ENCODE measurements at places on chromosomes 16 and 17.

- DNase-seq = no peak
Measured at GRCh38 chr16:6560306-6561100, 772.1 kb upstream of the RBFOX1 start.

DNA sequence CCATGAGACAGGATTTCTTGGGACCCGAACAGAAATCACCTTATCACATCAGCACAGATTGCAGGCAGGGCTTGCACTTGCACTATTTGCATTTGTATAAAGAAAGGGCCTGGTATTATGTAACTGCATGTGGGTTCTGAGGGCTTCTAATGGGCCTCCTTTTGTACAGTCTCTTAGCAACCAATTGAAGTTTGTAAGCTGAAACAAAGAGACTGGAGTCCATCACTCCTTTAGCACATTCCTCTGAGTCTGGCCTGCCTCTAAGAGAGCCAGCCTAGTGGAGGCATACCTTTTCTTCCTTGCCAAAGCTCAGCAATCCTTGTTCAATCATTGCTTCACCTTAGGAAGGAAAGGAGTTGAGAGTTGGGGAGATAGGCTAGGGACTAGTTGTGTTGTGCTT is 387.1 kb downstream of the XYLT1 start:
- DNase-seq = no peak

DNA sequence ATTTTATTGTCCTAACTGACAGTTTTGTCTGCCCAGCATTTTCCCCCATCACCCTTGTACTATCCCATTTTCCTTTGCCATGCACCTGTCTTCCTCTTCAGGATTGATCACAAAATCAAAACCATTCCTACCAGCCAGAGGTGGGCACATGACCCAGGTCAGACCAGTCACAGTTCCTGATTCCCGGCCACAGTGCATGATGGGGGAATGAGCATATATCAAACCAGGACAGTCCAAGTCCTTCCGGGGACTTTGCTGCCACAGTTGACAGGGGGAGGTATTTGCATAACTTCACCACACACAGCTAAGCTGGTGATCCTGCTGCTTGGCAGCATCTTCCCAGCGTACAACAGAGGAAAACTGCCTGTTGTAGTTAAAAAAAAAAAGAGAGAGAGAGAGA is 493.9 kb downstream of the WWOX start:
- no peak for DNase-seq

DNA sequence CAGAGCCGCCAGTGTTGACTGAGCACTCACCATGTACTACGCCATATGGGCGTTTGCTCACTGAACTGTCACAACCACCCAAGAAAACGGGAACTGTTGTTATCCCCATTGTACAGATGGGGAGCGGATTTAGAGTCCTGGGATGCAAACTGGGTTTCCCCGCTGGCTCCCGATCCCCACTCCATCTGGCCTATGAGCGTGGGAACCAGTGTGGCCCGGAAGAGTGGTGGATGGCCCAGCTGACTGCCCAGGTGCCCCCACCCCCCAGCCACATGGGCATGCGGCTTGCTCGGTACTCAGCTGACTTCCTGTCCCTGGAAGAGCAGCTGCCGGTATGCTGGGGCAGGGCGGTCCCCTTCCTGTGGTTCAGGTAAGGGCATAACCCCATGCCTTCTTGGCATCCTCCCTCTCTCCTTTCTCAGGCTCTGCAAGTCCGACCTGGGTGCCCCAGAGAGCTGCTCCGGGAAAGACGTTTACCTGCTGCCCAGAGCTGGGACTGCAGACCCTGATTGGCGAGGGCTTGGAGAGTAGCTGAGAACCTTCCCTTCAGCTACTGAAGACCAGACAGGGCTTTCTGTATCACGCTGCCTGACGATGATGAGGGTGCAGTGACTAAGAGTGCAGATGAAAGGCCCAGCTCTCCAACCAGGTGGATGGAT is 16.2 kb downstream of the SOCS3 start:
- DNase-seq = peak; percentile 58

DNA sequence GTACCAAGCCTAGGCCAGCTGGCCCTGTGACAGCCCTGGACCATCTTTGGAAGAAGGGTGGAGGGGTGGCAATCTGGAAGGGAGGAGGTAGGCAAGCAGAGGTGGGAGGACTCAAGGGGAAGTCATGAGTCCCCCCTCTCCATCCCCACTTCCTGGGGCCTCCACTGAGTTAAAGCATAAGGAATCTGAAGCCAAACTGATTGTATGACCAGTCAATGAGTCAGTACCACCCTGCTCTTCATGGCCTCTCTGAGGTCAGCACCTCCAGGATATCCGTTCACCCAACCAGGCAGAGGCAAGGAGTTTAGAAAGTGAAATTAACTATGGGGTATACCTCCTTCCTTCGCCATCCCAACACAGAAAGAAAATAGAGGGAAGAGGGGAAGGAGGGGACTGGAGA is 272.7 kb downstream of the SOX9 start:
- no peak for DNase-seq

GRCh38 chr17:17689312-17689711 is 8.1 kb downstream of the RAI1 start:
- no peak for DNase-seq

DNA sequence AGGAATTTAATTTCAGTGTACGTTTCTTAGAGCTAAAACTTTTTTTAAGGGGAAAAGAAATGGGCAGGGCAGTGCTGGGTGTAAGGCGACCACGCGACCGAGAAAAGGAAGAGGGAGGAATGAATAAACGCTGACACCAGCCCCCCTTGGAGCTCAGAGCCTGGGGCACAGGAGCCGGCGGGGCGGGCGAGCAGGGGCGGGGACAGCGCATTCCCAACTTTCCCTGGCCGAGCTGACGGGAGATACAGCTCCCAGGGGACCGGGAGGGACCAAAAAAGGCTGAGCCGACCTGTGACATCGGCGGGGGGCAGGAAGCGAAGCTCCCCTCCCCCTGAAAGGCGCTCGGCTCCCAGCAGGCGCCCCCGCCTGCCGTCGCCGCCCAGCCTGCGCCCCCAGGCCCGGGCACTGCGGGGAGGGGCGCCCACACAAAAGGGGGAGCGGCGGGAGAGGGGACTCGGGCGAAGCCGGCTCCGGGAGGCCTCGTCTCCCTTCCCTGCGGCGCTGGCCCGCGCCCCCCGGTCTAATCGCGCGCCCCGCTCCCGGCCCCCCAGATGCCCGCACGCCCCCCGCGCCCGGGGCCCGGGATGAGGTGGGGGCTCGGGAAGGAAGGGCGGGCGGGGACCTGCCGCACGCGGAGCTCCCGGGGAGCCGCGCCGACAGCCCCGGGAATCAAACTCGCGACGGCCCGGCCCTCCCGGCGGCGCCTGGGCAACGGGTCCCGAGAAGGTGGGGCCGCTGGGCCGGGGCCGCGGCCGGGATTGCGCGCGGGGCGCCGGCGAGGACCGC is 622 bp downstream of the CUEDC1 start:
- DNase-seq = no peak

DNA sequence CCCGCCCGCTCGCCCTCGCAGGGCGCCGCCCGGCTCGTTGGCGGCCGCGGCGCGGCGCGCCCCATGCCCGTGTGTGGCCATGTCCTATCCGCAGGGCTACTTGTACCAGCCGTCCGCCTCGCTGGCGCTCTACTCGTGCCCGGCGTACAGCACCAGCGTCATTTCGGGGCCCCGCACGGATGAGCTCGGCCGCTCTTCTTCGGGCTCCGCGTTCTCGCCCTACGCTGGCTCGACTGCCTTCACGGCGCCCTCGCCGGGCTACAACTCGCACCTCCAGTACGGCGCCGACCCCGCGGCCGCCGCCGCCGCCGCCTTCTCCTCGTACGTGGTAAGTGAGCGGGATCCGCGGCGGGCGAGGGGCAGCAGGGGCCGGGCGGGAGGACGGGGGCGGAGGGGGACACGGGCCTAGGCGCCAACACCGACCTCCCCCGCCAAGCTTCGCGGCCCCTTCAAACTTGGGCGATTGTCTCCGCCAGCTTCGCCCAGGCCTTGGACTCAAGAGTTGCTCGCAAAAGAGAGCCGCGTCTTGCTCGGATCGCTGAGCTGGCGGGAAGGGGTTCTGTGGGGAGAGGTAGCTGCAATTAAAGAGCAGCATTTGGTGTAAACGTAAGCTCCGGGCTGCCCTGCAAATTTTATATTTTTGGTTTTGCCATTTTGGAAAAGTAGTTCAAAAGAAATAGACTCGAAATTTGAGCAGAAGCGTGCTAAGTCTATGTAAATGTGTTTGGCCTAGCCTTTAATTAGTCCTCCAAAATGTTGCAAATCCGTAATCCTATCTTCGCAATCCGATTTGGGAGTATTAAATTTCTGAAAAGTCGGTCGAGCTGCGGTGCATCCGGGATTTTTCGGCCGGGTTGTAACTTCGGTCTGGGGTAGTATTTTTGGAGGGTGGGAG is 702 bp downstream of the IRX5 start:
- no peak for DNase-seq

DNA sequence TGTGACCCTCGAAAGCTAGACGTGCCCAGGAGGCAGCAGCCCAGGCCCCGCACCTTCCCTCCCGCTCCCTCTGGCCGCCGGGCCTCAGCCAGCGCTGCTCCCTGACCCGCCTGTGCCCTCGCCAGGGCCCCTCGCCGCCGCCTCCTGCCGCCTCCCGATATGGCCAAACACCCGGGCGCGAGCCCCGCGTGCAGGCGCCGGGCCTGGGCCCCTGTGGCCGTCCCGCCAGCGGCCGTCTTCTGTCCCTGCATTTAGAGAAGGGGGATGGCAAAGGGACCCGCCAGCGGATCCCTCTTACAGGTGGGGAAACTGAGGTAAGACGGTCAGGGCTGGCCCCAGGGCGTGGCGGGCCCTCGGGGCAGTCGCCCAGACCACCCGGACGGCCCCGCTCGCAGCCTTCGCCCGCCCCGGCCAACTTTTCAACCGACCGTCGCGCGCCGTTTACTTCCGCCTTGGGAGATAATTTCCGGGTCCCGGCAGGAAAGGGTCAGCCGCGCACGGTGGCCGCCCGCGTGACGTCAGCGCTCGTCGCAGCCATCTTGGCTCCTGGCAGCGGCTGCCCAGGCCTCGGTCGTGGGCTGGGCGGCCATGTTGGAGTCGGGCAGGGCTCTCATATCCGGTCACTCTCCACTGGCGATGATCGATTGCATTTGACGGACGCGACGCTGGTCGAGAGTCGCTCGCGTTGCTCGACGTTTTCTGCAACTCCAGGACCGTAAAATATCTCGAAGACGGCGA is 7.0 kb upstream of the GNG13 start:
- peak; percentile 86 for DNase-seq

DNA sequence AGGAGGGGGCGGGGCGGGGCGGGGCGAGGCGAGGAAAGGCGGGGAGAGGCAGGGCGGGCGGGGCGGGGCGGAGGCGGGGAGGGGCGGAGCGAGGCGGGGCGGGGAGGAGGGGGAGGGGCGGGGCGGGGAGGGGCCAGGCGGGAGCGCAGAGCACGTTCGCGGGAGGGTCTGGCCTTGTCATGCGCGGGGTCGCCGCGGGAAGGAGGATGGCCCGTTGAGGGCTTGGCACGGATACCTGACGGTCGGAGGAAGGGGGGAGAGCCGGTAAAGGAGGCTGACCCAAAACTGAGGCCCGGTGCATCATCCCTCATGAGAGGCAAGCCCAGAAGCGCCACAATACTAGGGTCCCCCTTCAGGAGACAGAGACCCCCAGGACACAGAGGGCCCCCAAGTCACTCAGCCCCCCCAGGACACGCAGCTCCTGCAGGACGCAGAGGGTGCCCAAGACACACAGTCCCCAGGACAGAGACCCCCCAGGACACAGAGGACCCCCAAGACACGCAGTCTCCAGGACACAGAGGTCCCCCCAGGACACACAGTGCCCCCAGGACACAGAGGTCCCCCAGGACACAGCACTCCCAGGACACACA is 593 bp upstream of the WDR45B start:
- DNase-seq = peak; percentile 42

GRCh38 chr17:6427279-6427781 is 7.6 kb downstream of the AIPL1 start:
- DNase-seq = peak; percentile 48

GRCh38 chr16:46729326-46729995 is 18.7 kb downstream of the MYLK3 start:
- DNase-seq = no peak
